Lower lobe of right lung (tissue), 2 donors: ENCODE measurements at places on chromosomes 16 and 17. TPM values are rescaled to one million over a fixed set of nuclear protein-coding genes. Genes with fewer than 3 reads are reported as not detected.

- DNase-seq = no peak
Measured at GRCh38 chr16:55656691-55657092, 904 bp downstream of the SLC6A2 start.

SDR42E2 gene
- 0.24 TPM for total RNA-seq

TERB1 gene
- total RNA-seq = not detected

SMIM5 gene
- 2.7 TPM for total RNA-seq

DNA sequence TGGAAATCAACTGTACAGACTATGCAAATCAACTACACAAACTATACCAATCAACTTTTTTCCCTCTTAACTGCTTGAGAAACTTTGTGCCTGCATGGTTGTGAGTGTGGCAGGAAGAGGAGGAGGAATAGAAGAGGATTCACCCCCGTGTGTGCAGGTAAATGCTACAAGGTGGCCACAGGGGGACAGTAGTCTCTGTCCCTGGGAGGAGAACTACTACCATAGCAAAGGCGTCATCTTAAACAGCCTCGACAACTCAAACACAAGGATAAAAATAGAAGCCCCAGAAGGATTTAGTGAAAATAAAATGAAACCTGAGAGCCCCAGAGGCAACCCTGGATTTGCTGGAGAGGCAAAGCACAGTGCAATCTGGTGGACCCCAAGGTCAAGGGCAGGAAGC, 199.5 kb upstream of the DYNLRB2 start:
- DNase-seq = no peak

GRCh38 chr16:85285681-85286065, 173.4 kb upstream of the CIBAR2 start:
- no peak for DNase-seq

DRG2 gene
- total RNA-seq = 29.2 TPM

DNA sequence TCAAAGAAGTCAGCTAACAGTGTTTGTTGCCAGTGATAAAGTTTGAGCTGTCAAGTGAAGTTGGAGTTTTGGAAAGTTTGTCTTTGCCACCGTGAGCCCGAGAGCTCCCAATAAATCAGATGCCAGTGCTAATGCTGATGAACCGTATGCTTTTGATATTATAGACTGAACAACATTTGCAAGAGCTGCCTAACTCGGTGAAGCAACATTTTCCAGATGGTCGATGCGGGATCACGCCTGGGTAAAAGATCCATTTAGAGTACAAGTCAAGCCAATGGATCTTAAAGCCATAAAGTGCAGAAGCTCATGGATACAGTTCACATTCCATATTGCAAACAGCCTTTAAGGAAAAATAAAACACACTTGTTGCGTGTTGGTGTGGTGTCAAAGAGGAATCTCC, 9.6 kb downstream of the BANP start:
- no peak for DNase-seq

- DNase-seq = no peak
Measured at GRCh38 chr16:85757341-85757822, 6.5 kb upstream of the C16orf74 start.

EPN3 gene
- 1.5 TPM for total RNA-seq

GRCh38 chr17:70168044-70168976, 1.0 kb upstream of the KCNJ2 start:
- peak; percentile 68 for DNase-seq

NAA60 gene
- 56.3 TPM for total RNA-seq

IRX3 gene
- total RNA-seq = 108 TPM

DNA sequence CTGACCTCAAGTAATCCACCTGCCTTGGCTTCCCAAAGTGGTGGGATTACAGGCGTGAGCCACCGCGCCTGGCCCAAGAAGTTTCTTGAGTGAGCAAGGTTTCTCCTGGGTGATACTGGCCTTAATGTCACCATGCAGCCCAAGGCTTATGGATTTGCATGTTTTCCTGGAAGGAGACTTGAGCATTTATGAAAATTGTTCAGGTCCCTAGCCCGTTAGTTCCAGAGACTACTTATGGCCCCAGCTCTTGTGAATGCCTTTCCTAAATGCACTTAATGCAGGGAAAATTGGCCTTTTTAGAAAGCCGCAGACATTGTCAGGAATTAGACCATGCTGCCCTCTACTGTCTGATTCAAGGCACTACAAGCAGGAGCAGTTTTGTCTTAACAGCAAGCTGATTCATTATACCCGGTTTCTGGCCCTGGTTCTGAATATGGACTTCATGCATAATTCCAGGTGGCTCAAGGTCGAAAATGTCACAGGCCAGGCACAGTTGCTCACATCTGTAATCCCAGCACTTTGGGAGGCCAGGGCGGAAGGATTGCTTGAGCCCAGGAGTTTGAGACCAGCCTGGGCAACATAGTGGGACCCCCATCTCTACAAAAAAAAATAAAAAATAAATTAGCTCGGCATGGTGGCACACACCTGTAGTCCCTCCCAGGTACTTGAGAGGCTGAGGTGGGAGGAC, 91.3 kb downstream of the SNX29 start:
- no peak for DNase-seq

DNA sequence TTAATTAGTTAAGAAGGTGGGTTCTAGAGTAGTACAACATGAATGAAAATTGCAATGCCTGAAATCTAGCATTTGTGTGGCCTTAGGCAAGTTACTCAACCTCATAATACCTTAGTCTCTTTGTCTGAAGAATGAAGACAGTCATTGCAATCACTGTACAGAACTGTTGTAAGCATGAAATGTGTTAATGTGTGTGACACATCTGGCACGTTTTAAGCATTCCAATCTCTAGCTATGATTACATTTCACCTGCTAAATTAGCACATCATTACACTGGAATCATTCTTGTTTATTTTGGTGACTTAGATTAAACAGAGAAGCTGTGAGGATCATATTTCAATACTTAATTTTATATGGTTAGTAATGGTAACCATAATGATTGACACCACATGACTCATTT, 629.7 kb upstream of the KIF2B start:
- no peak for DNase-seq

DNA sequence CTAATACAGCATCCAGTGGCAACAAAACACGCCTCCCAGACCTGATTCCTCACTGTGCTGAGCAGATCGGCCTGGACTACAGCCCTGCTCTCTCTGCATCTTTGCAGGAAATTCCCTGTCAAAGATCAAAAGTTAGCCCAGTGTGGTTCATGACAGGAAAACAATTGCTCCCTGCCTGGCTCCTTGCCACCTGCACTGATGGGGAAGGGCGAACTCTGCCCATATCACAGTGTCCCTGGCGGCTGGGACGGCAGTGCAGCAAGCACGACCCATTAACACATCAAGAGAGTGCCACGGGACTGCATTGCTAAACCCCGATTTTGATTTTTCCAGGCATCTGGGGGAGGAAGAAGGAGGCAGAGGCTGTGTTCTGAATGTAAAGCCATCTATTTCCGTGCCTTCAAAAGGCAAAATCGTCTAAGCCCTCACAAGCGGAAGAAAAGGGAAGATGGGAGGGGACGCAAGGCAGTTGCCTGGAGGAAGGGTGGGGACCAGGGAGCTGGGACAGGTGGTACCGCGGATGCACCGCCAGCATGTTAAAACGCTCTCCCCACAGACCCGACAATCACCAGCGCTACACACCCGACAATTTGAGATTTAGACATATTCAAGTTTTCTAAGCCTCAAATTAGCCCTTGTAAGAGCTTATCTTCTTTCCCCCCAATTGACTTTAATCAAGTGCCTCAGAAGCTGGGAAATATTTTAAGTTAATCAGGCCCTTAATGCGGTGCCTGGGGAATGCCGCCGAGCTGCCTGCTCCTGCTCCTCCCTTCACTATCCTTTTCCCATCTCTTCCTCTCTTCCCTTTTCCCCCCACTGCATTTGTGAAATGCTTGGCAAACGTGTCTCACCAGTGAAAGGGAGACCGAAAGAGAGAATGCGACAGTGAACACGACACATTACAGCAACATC, 238.8 kb upstream of the CDH5 start:
- no peak for DNase-seq

DNA sequence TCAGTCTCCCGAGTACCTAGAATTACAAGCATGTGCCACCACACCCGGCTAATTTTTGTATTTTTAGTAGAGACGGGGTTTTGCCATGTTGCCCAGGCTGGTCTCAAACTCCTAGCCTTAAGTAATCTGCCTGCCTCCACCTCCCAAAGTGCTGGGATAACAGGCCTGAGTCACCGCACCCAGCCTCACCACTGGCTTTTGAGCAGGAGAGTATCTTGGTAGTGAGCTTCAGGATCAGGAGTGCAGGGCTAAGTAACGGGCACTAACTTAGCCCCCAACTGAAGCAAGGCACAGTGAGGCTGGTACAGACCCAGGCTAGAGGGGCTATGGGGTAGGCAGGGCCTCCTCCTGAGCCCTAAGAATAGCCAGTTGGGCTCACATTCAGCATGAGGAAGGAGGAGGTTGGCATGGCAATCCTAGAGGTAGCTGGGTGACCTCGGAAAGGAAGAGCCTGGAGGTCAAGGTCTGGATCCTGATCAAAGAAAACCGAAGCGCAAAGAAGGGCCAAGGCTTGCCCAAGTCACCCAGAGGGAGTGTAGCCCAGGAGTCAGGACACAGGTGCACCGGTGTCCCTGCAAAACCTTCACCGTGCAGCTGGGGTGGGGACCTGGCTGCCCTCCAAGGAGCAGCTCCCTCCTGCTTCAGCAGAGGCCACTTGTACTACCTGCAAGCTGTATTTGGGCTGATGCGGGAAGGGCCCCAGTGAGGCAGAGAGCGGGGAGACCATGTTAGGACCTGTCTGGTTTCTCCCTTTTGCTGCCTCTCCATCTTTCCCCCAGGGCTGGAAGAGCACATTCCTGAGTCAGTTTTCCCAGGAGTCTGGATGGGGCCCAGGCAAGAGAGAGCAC, 1.3 kb upstream of the ADGRG5 start:
- peak; percentile 25 for DNase-seq

DNA sequence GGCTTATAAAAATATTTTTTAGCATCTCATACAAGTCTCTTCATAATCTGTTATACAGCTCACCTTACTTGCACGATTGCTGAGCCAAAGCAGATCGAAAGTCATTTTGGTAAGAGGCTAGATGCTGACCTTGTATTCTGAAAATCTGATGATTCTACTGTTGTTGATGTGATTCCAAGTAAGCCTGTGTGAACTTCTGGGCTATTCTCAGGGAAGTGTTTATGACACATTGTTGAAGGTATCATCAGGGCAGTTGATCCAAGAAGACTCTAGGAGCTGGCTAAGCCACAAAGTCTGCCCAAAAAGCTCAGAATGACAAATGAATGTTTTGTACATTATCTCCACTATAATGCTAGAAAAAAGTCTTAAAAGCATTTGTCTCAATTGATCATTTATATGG, 16.0 kb downstream of the OMG start:
- no peak for DNase-seq

- peak; percentile 35 for DNase-seq
Measured at GRCh38 chr17:292531-293382, 59.9 kb downstream of the RPH3AL start.

DNA sequence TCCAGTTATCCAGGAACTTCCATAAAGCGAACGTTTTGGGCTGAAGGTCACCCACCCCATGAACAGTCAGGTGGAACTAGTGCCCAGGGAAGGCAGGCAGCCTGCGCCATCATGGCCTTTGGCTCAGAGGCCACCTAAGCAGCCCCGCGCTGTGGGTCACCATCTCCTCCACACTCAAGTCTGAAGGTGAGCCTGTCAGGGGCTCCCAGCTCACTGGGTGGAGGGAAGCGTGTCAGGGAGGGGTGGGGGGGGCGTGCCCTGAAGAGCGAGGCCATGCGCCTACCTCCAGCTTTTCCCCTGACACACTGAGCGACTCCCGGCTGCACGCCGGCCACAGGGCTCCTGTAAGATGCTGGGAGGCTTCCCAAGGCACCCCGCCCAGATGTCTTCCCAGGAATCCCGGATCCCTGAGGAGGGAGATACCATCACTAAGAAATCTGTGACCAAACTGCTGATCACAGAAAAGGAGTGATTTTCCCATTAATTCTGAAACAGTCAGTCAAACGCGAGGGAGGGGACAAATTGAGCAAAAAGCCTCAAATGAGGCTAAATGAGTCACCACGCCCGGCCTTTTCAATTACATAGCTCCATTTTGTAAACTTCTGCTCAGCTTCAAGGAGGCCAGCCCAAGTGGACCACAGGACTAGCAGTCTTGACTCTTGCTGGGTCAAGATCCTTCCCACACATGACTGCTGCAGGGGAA, 26.5 kb upstream of the SLC25A19 start:
- DNase-seq = no peak

- no peak for DNase-seq
Measured at GRCh38 chr16:12188935-12189249, 212.4 kb downstream of the SNX29 start.

DNA sequence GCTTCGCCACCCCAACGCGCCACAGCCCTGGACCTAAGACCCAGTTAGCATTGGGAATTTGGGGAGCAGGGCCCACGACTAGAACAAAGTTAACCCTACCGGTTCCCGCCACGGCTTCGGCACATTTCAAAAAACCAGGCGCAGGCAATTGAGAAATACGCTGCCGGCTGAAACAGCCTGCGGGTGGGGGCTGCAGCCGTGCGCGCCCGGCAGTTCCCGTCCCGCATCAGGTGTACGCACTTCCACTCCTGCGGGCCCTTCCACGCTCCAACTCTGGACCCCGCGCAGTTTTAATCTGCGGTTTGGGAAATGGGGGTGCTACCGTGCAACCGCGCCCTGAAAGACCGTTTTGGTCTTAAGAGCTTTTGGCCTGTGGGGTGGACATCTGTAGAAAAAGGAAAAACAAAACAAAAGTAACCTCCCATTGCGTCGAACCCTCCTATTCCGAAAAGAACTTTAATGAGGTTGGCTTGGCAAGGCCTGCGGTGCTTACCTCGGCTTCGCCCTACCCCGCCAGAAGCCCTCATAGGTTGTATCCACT, 7.1 kb downstream of the IRX5 start:
- no peak for DNase-seq

- DNase-seq = no peak
Measured at GRCh38 chr17:73851091-73851490, 206.8 kb upstream of the SDK2 start.

- DNase-seq = no peak
Measured at GRCh38 chr17:65754081-65754480, 192.6 kb upstream of the AXIN2 start.

GRCh38 chr17:32453370-32453769, 9.1 kb downstream of the PSMD11 start:
- no peak for DNase-seq

DNA sequence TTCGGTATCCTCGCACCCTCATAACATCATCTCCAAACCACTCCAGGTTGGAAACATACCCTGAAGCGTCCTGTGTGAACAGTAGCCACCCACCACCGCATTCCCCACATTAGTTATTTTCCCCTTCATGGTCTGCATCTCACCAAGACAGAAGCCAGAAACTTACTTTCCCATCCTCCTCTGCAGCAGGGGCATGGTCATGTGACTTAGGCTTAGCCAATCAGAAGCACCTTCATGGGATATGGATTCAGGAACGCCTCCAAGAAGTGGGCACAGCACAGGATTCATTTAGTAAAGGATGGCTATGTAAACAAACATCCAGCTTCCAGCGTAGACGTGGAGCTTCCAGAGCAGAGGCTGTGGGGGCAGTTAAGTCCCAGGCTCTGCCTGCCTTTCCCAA, 130.3 kb downstream of the AXIN2 start:
- DNase-seq = no peak
